ENCODE measurements at places on chromosomes 11 and 22. TPM values are rescaled to one million over a fixed set of nuclear protein-coding genes. Genes with fewer than 3 reads are reported as not detected.

The CYTH4 gene
- total RNA-seq = 0.11 TPM

The A4GALT gene
- total RNA-seq = 16.8 TPM

The BAD gene
- total RNA-seq = 31.3 TPM

The P4HA3 gene
- not detected for total RNA-seq

The JRKL gene
- 6.1 TPM for total RNA-seq

The MMP8 gene
- total RNA-seq = not detected

The MOGAT2 gene
- total RNA-seq = 0.11 TPM

The WT1 gene
- total RNA-seq = 0.09 TPM

The OR8D4 gene
- not detected for total RNA-seq

GRCh38 chr11:44941259-44942021 lies 9.2 kb downstream of the TP53I11 start:
- H3K36me3 ChIP-seq = peaks cover 5% of the 10 kb centered on the region
- no peak overlapping the region for H3K4me3 ChIP-seq
- DNase-seq = no peak
- peaks cover 41% of the 10 kb centered on the region for H3K4me1 ChIP-seq
- no peak overlapping the region for H3K27ac ChIP-seq

DNA sequence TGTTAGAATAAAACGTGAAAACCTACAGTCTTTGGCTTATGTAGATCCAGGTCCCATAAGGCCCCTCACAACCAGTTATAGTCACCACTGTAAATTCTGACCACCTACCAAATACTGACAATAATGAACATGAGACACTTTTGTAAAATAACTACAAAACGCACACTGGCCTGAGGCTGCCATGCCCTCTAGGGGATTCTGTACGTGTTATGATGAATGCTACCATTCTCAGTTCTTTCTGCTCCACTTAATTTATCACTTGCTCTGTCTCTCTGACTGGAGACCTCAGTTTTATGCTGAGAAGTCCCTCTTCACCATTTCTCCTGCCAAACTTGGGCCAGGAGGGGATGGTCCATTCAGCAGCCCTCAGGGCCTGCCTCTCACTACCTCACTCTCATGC lies 18.7 kb upstream of the TMPRSS5 start:
- peaks cover 6% of the 10 kb centered on the region for H3K4me1 ChIP-seq
- no peak overlapping the region for H3K27ac ChIP-seq
- no peak for DNase-seq
- no peak overlapping the region for H3K4me3 ChIP-seq

- no peaks in the 10 kb centered on the region for H3K4me1 ChIP-seq
- H3K27ac ChIP-seq = no peak overlapping the region
- DNase-seq = no peak
- no peak overlapping the region for H3K4me3 ChIP-seq
- no peaks in the 10 kb centered on the region for H3K36me3 ChIP-seq
Measured at GRCh38 chr11:88604260-88604659, 266.7 kb upstream of the CTSC start.

DNA sequence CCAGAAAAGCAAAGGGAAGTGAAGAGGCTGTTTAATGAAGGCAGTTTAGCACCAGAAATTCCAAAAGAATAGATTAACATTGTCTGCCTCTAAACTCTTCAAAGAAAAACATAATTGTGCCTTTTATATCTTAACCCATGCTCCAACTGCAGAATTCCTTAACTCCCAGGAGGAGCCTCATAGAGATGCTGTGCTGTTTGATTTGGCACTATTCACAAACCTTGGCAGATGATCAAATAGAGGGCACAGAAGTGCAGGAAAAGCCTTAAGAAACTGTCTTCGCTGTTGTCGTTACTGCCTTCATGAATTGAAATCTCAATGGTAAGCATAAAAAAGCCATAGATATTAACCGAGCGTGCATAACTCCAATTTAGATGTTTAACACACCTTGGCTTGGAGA lies 124.1 kb upstream of the MPPED2 start:
- H3K27me3 ChIP-seq = no peaks in the 10 kb centered on the region
- no peak overlapping the region for H3K4me3 ChIP-seq
- H3K4me1 ChIP-seq = no peaks in the 10 kb centered on the region

DNA sequence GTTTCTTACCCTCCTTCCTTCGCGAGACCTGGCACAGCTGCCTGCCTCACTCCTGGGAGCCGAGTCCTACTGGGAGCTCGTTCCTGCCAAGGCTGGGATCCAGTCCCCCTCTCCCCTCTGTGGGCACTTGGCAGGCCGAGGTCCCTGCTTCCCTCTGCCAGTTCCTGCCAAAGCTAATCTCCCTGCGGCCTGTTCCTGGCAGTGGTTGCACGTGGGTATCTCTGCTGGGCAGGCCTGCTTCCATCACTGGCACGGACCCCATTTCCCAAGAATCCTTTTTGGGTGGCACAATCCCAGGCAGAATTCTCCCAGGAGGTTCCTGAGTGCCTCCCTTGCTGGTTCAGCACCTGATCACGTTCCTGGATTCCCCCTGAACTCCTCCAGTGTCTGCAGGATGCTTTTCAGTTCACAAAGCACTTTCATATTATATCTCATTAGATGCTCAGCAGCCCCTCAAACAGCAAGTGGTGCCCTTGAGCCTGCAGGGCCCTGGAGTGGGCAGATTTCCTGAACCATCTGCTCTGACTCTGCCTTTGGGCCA lies 96.5 kb downstream of the RRM1 start:
- peaks cover 18% of the 10 kb centered on the region for H3K27me3 ChIP-seq
- no peak overlapping the region for H3K27ac ChIP-seq
- peaks cover 2% of the 10 kb centered on the region for H3K4me1 ChIP-seq
- no peak for DNase-seq

DNA sequence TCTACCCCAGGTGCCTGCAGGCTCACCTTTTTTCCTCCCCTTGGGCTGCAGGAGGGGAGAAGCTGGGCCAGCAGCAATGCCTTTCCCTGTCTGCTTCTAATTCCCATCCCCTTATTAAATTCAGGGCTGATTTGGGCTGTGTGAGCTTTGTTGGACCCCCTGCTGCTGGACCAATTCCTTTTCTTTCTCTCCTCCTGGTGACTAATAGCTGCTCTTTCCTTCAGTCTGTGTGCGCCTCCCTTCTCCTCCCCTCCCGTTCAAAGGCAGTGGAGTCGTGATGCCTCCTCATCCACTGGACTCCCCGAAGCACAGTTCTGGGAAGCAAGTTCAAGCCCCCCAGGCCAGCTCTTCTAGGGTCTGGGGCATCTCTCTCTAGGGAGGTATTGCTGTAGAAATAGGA lies 567.9 kb upstream of the CADM1 start:
- H3K4me1 ChIP-seq = peaks cover 5% of the 10 kb centered on the region
- no peak overlapping the region for H3K27ac ChIP-seq
- no peak overlapping the region for H3K4me3 ChIP-seq
- DNase-seq = no peak

GRCh38 chr11:61453695-61454094 lies 23.8 kb downstream of the SDHAF2 start:
- H3K27ac ChIP-seq = no peak overlapping the region
- H3K4me1 ChIP-seq = no peaks in the 10 kb centered on the region
- DNase-seq = no peak
- H3K27me3 ChIP-seq = no peaks in the 10 kb centered on the region

Measured in WTC11 (cell line).